ENCODE measurements at places on chromosomes 11 and 22.

DNA sequence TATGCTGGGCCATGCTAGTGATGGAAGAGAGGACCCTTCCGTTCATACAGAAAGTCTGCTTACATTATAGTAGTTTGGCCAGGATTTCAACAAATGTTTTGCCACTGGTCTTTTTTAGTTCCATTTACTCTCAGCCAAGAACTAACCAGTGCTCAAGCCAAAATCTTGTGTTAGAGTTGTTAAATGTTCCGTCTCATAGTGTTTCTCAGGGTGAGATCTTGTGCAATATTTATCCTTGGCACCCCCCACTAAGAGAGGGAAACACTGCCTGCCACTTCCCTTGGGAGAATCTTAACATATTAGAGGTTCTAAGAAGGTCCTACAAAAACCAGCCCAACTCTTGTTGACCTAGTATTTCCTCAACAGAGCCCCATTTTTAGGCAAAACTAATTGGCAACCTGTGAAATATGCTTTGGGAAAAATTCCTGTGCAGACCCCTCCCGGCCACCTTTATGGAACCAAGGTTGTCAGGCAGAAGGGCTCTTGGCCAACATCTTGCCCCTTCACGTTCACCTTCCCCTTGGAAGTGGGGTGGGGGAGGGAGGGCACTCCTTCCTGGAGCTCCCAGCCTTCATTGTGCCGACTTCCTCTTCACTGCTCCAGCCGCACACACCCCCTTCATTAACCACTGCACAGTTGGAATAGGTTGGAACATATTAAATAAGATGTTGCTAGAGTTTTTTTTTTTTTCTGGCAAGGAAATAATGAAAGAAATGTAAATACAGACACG is 173.2 kb upstream of the SORL1-AS1 start:
- no peak for DNase-seq

GRCh38 chr11:125084761-125085231 is 21.7 kb downstream of the SLC37A2 start:
- DNase-seq: no peak

DNA sequence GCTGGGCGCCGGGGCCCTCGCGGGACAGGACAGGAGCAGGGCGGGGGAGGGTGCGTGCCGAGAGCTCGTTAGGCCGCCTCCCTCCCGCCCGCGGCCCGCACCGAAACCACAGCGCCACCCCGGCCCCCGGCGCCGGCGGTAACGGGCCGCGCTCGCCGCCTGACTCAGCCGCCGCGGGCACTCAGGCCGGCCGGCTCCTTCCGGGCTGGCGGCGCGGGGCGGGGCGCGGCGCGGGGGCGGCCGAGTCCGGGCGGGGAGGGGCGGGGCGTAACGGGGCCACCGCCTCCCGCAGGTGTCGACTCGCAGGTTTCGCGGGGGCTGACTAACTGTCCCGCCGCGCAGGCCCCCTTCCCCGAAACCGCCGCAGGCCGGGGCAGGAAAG is at the start of gene AP5B1:
TSS of gene AP5B1 (minus strand) at position 207 of the 382 bp plus-strand sequence. CDS start 385 bp downstream, outside the sequence.
- peak; percentile 76 for DNase-seq

- peak; percentile 43 for DNase-seq
Observed at GRCh38 chr22:19822301-19823117, 32.2 kb downstream of the GNB1L start.

DNA sequence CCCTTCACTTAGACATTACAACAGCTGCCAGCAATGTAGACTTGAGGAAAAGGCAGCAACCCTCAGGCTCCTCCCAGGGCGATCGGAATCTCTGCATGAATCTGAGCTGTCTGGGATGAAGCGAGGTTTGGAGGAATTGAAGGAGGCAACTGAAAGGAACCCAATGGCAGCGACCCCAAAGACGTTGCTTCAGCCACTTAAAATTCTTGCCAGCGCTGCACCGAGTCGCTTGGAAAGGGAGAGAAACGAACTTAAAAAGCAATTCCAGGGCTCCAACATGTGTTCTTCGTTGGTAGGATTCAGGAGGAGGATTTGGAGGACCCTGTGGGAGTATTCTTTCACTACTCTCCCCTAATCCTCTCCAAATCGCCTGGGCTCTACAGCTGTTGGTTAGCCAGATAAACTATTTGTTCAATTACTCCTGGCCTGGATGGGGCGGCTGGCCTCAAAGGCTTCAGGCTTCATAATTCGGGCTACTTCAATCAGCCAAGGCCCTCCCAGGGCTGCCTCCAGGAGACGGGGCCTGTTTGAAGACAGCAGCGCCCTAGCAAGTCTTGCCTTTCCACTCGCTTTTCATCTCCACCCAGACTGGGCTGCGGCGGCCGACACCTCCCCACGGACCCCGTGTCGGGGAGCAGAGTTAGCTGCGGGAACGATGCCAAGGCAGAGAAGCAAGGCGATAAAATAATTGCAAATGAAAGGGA is 72.4 kb upstream of the TMEM45B start:
- no peak for DNase-seq

GRCh38 chr11:66313321-66314185 is 3.3 kb downstream of the CD248 start:
- no peak for DNase-seq

- DNase-seq: no peak
Observed at GRCh38 chr11:14189874-14190273, 169.1 kb downstream of the RRAS2 start.

GRCh38 chr11:16012125-16012751 is 344.1 kb downstream of the SOX6 start:
- DNase-seq: no peak

- DNase-seq: peak; percentile 25
Observed at GRCh38 chr22:47633111-47633510, 870.7 kb downstream of the TBC1D22A start.

GRCh38 chr11:65274735-65275682 is 13.2 kb downstream of the POLA2 start:
- DNase-seq: peak; percentile 60

- DNase-seq: no peak
Observed at GRCh38 chr22:50305923-50306566, 1.4 kb downstream of the PLXNB2 start.

DNA sequence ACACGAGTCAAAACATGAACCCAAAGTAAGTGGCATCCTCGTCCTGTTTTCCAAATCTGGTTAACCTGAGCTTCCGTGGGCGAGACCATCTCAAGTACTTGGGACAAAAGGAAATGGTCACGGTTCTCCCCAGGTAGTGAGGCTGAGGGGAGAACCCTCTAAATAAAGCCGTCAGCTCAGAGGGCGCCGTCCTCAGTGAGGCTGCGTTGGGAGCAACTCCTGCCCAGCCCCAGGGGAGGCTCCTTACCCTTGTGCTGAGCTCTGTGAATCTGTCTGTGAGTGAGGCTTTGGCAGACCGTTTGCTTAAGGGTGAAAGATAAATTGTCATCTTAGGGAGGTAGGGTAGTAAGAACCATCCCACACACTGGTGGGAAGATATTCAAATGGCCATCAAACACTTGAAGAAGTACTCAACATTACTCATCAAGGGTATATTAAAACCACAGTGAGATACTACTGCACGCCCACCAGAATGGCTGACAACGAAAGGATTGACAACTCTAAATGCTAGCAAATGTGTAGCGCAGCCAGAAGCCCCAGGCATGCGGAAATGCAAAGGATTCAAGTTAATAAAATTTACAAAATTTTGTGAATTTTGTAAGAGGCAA is 321.0 kb downstream of the TBC1D22A start:
- DNase-seq: no peak

GRCh38 chr11:130161441-130162145 is 2.0 kb downstream of the ST14 start:
- DNase-seq: no peak

DNA sequence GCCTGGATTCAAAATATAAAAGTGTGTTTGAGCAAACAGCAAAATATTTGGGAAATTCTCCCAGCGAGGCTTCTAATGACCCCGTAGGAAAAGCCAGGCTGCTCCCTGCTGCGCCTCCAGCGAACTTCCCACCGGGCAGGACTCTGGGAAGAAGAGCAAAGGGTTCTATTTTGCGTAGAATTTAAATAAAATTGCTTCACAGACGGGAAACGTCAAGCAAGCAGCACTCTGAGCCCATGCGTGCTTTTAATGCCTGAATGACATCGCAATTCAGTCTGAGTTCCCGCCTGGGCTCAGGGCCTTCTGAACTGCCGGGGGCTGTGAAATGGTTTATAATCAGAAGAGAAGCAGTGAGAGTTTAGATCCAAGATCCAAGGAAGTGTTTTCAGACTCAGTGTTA is 775.1 kb downstream of the BRD1 start:
- no peak for DNase-seq

- DNase-seq: no peak
Observed at GRCh38 chr22:35804421-35804820, 86.7 kb downstream of the APOL5 start.

- DNase-seq: no peak
Observed at GRCh38 chr22:21092797-21093554, 47.2 kb downstream of the LRRC74B start.

GRCh38 chr11:12061851-12062560 is 48.4 kb upstream of the MICAL2 start:
- no peak for DNase-seq

- DNase-seq: no peak
Observed at GRCh38 chr22:31616315-31616980, 45.6 kb downstream of the PISD start.

DNA sequence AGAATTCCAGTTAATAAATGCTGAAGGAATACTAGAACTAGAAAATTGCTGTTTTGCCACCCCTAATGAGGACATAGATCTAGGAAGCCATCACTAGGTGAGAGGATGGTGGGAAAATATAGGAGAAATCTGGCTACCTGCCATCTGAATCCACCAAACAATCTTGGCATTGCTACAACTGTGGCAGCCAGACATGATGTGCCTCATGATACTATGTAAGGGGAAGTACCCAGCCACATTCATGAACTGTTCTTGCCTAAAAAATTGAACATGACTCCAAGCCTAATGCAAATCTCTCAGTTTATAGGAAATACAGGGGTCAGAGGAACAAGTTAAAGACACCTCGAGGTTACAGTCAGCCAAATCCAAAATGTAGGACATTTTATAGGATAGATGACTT is 72.8 kb downstream of the SFI1 start:
- DNase-seq: no peak

DNA sequence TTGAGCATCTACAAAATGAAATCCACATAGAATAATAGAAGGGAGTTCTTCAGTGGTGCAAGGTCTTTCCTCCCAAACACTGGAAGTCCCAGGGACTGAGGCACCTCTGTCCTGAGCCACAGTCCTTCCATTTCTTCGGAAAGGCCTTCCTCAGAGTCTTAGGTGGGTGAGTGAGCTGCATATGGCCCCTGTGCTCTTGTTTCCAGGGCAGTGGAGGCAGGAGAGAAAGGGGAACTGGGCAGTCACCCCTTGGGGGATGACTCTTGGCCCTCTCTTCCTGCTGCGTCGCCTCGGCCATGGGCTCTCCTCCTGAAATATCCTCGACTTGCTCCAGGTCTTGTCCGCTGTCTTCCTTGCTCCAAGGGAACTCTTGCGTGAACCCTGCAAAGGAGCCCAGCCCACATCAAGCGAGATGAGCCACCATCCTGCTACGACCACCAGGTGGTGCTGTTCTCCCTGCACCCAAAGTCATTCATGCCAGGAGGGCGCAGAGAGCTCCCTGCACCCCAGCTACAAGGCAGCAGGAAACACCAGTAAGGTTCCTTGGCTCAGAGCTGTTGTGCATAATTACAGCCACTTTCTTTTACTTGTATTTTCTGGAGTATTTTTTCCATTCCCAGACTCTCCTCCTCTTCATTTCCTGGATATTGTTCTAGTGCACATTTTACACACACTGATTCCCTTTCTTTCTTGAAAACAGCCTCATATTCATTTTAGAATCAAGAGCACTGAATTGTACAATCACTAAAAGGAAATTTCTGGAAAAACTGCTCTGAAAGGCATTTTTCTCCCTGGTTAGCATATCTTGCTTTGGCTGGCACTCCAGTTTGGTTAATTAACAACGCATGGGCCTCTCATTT is 397.8 kb downstream of the OPCML start:
- DNase-seq: peak; percentile 82

- DNase-seq: no peak
Observed at GRCh38 chr11:1998861-1999260, 1.2 kb upstream of the H19 start.

DNA sequence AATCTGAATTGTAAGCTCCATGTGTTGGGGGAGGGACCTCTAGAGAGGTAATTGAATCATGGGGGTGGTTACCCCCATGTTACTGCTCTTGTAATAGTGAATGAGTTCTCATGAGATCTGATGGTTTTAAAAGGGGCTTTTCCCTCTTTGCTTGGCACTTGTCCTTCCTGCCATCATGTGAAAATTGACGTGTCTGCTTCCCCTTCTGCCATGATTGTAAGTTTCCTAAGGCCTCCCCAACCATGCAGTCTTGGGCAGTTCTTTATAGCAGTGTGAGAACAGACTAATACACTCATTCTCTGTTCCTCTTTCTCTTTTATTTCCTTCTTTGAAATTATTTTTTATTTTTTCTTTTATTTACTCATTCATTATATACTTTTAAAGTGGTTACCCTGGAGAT is 239.4 kb downstream of the CSNK2A3 start:
- no peak for DNase-seq

DNA sequence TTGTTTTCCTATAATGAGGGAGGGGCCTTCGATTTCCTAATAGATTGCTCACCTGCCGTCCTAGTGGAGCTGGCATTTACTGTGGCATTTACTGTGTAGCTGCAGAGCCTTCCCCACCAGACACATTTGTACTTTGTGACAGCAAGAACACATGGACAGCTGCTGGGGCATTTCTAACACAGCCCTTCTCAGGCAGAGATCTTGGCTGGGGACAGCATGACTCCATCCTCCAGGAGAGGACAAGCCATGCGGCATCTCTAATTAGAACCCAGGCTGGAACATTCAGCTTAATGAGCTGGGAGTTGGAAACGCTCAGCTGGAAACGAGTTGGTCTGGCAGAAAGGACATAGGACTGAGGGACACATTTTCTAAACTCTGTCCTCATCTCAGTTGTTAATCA is 887.5 kb downstream of the NTM start:
- no peak for DNase-seq

DNA sequence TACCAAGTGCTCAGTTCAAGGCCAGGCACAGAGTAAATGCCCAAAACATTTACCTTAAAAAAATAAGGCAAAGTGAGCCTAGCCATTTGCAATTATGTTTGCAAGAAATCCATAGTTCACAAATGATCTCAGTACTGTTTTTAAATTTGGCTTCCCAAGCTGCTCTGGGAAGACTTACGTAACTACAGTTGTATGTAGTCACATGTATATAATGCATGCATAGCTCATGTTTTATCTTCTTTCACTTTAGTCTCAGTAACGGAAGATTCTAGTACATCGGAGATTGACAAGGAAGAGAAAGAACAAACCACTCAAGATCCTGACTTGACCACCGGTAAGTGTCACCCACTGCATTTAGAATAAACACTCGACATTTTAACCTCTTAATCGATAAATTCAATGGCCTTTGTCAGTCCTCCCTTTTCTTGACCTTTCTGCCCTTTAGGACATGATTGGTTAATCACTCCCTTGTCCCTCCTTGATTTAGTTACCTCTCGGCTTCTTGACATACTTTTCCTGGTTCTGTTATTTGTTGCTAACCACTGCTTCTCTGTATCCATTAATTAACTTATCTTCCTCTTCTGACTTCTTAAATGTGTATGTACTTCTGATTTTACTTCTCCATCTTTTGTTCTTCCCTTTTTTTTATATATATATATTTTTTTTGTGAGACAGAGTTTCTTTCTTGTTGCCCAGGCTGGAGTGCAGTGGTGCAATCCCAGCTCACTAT is 18.0 kb upstream of the JHY start:
- DNase-seq: no peak

- DNase-seq: peak; percentile 13
Observed at GRCh38 chr11:19419808-19420207, 179.1 kb upstream of the E2F8 start.

GRCh38 chr22:46969491-46969890 is 207.0 kb downstream of the TBC1D22A start:
- no peak for DNase-seq

GRCh38 chr11:133078591-133079404 is 453.5 kb downstream of the OPCML start:
- DNase-seq: peak; percentile 78

- DNase-seq: no peak
Observed at GRCh38 chr11:77287615-77288273, 13.7 kb downstream of the GDPD4 start.
